ENCODE measurements at places on chromosomes 5 and 9.

- no peak for DNase-seq
Observed at GRCh38 chr9:98968601-98969337, 25.1 kb downstream of the COL15A1 start.

DNA sequence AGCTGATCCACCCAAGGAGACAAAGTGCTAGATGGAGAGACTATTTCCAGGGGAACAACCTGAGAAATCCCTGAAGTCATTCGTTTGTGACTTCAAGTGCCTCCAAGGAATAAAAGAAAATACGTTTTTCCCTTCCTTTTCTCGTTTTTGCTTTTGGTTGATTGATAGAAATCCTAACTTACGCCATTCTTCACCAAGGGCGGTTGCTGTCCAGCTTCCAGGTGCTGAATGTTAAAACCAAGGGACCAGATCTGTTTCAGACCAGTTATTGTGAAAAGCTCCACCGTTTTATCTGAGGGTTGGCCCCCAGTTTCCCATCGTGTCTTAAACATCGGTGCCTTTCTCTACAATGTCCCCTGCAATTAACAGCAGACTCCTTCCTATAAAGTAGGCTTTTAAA lies 600.7 kb upstream of the SGCD start:
- DNase-seq, result no peak

GRCh38 chr9:137236936-137237421 lies 4.1 kb upstream of the TUBB4B start:
- DNase-seq, result no peak

GRCh38 chr5:179978792-179979191 lies 71.1 kb upstream of the TBC1D9B start:
- DNase-seq, result no peak

DNA sequence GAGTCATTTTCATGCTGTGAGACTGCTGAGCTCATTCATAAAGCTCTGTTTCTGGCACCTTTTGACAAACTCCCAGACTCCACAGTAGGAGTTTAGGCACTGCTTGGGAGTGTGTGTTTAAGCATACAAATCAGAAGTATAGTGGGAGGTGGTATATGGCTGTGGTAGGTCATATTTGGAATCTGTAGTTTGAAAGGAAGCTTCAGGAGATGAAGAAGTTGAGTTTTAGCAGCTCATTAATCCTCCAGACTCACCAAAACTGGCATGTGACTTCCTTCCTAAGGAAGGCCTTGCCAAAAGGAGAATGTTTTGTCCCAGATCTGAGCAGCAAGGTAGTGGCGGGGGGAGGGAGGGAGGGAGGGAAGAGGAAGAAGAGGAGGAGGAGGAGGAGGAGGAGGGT lies 52.8 kb downstream of the SAXO1 start:
- DNase-seq, result no peak

DNA sequence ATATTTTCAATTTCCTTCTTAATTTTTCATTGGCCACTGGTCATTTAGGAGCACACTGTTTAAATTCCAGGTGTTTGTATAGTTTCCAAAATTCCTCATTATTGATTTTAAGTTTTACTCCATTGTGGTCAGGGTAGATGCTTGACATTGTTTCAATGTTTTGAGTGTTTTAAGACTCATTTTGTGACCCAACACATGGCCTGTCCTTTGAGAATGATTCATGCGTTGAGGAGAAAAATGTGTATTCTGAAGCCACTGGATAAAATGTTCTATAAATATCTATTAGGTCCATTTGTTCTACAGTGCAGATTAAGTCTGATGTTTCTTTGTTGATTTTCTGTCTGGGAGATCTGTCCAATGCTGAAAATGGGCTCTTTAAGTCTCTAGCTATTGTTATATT lies 24.4 kb upstream of the FNIP1 start:
- DNase-seq, result no peak

DNA sequence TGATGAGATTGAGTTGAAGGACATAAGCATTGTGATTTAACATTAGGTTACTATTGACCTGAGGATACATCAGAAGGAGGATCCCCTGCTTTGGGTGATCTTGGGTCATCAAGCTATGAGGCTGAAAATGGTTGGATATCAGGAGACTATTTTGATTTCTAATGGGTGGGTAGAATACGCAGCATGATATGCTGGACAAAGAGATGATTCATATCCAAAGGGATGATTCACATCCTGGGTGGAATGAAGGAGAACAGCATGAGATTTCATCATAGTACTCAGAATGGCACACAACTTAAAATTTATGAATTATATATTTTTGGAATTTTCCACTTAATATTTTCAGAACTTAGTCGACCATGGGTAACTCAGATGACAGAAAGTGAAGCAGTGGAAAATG lies 1759.5 kb upstream of the C9orf72 start:
- no peak for DNase-seq

- DNase-seq, result no peak
Observed at GRCh38 chr5:124156415-124156996, 589.9 kb downstream of the ZNF608 start.

GRCh38 chr5:67880876-67881275 lies 334.7 kb upstream of the PIK3R1 start:
- no peak for DNase-seq

- no peak for DNase-seq
Observed at GRCh38 chr5:20029266-20029665, 41.3 kb upstream of the CDH18 start.

DNA sequence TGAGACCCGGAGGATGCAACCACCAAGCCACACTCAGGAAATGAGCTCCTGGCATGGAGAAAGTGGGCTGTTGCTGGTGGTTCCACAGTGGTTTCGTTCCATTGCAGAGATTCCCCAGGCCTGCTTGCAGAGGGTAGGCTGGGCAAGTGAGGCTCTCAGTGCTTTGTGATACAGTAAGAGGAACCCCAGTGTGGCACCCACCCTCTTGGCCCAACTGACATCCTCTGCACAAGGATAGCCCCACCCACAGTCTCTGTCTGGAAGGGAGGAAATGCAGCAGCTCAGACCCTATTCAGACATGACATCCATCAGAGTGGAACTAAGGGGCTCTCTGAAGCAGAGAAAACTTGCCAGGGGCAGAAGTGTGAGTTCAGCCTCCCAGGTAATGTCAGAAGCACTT lies 69.6 kb upstream of the FSTL4 start:
- DNase-seq, result no peak

DNA sequence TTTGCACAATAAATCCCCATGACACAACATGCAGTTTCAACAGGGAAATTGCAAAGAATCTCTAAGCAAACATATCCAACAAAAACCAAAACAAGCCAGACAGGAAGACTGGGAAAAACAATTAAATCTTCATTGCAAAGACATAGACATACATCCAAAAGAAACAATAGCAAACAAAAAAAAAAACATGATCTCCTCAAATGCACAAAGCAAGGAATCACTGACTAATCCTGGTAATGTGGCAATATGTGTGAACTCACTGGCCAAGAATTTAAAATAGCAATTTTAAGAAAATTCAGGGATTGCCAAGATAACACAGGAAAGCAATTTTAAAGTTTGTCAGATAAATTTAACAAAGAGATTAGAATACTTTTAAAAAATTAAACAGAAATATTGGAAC lies 520.1 kb upstream of the SMC2 start:
- DNase-seq, result no peak

GRCh38 chr5:134383980-134384697 lies 12.8 kb downstream of the UBE2B start:
- DNase-seq, result no peak

Measured in stimulated activated CD8-positive, alpha-beta memory T cell treated with anti-CD3 and anti-CD28 coated beads, Interleukin-7, amount 100 ng/mL, for 48 hours (primary cell).